ENCODE measurements at places on chromosomes 3 and 15. TPM values are rescaled to one million over a fixed set of nuclear protein-coding genes. Genes with fewer than 3 reads are reported as not detected.
A peak's percentile ranks its signal among the peaks of the same experiment; 100 is the strongest.

DNA sequence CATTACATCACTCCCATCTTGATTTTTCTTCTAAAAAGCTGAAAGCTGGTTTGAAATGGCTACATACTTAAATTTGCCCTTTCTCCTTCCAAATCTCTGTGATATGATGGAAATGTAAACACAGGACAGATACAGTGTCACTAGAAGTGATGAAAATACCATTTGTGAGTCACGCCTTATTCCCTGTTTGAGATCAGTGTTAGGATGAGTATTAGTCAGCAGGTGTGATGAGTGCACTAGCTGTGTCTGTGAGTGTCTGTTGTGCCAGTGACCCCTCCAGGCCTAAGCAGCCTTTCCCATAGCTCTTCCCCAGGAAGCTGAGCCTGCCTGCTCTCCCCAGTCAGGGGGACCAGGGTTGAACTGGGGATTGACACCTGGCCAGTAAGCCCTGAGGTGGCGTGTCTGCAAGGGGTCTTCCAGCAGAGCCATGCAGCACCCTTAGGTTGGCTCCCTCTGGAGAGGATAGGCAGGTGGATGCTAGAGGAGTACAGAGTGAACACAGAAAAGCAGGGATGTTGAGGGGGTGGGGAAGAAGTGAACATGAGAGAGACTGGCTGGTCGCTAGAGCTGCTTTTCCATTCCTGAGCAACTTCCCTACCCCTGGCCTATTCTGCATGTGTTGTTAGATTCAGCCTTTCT is 92.0 kb downstream of the PDE8A start:
- no peak overlapping the region for H3K27ac ChIP-seq
- H3K4me3 ChIP-seq = no peak overlapping the region
- no peak for DNase-seq
- no peaks in the 10 kb centered on the region for H3K27me3 ChIP-seq
- no peaks in the 10 kb centered on the region for H3K4me1 ChIP-seq

GRCh38 chr15:68025835-68026424 is 28.2 kb upstream of the PIAS1 start:
- no peaks in the 10 kb centered on the region for H3K36me3 ChIP-seq
- H3K27me3 ChIP-seq = no peaks in the 10 kb centered on the region
- H3K4me1 ChIP-seq = peaks cover 29% of the 10 kb centered on the region
- no peak overlapping the region for H3K27ac ChIP-seq
- DNase-seq = peak; percentile 32

DNA sequence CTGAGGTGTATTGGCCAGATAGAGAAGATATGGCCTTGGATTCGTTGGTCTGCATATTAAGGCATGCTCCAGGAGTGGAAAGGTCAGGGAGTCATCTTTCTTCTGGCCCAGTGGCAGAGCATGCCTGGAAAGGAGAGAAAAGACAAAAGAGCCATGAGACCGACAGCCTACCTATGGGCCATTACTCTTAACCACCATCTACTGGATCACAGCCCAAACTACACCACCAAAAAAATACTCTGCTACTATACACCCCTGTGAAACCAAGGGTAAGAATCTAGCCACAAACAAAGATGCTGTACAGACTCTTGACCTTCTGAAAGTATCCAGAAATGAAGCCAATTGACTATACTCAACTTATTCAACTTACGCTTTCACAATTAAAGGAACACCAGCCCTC is 96.1 kb upstream of the PLSCR5 start:
- no peaks in the 10 kb centered on the region for H3K27me3 ChIP-seq
- no peak overlapping the region for H3K4me3 ChIP-seq
- H3K36me3 ChIP-seq = no peaks in the 10 kb centered on the region
- no peak for DNase-seq
- H3K27ac ChIP-seq = no peak overlapping the region

DNA sequence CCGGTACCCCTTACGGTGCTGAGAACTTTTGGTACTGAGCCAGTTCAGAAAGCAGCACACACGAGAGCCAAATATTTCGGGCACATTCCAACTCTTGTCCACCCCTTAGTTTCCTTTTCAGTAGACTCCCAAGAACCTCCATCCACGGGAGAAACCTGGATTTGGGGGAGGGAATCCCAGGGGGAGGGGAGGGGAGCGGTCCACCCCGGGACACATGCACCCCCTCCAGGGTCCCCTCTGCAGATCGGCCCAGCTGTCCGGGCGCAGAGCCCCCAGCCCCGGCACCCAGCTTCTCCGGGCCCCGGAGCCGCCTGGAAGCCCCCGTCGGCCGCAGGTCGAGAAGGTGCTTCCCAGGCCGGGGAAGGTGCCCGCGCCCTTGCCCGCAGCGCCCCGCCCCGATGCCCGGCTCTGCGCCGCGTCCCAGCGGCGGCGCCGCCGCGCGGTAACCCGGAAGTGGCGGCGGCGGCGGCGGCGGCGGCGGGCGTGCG is 455 bp upstream of the ABHD17C start:
- peak overlapping the region; percentile 88 for H3K27ac ChIP-seq
- no peak for DNase-seq
- H3K4me1 ChIP-seq = peaks cover 36% of the 10 kb centered on the region
- no peaks in the 10 kb centered on the region for H3K36me3 ChIP-seq
- no peaks in the 10 kb centered on the region for H3K27me3 ChIP-seq
- peak overlapping the region; percentile 75 for H3K4me3 ChIP-seq

GRCh38 chr3:40317061-40317855 is 7.8 kb downstream of the EIF1B start:
- no peak overlapping the region for H3K27ac ChIP-seq
- H3K4me1 ChIP-seq = peaks cover 24% of the 10 kb centered on the region
- H3K27me3 ChIP-seq = no peaks in the 10 kb centered on the region
- no peak overlapping the region for H3K4me3 ChIP-seq

- DNase-seq = no peak
- H3K27ac ChIP-seq = peak overlapping the region; percentile 54
- no peaks in the 10 kb centered on the region for H3K27me3 ChIP-seq
- peaks cover 8% of the 10 kb centered on the region for H3K4me1 ChIP-seq
These were observed 7.9 kb downstream of the DGKG start for GRCh38 chr3:186354100-186354499.

DNA sequence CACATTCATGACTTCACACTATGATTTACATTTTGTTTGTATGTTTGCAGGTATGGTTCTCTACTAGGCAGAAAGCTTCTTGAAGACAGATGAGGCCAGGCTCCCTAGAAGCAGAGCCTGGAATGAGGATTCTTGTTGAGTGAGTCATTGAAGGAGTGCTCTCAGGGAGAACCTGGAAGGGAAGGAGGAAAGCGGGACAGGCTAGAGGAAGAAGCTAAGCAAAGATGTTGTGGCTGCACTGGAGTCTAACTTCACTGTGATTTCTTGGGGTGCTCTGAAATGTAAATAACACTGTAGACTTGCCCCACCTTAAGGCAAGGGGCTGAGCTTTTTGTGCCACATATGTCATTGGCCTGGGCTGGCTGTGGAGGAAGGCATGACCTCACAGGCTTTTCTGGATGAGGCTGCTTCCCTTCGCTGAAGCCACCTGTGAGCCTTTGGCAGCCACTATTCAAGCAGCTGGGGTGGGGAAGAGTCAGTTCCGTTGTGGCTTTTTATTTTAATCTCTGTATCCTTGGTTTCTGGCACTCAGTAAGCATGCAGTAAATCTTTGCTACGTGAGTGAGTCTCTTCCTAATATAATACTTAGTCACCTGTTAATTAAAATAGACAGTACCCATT is 307.3 kb downstream of the SV2B start:
- no peaks in the 10 kb centered on the region for H3K27me3 ChIP-seq
- no peak overlapping the region for H3K27ac ChIP-seq
- no peaks in the 10 kb centered on the region for H3K36me3 ChIP-seq
- H3K4me3 ChIP-seq = no peak overlapping the region

Gene AGBL1
- total RNA-seq = 0.18 TPM
